NCI-H774 (cell line): ENCODE measurements at places on chromosomes 2 and 18.

- no peak for DNase-seq
Measured at GRCh38 chr2:1806254-1806653, 61.9 kb upstream of the PXDN start.

GRCh38 chr2:42978887-42979415 lies 186.6 kb upstream of the HAAO start:
- no peak for DNase-seq

- no peak for DNase-seq
Measured at GRCh38 chr2:33291278-33292013, 185.0 kb upstream of the RASGRP3 start.

DNA sequence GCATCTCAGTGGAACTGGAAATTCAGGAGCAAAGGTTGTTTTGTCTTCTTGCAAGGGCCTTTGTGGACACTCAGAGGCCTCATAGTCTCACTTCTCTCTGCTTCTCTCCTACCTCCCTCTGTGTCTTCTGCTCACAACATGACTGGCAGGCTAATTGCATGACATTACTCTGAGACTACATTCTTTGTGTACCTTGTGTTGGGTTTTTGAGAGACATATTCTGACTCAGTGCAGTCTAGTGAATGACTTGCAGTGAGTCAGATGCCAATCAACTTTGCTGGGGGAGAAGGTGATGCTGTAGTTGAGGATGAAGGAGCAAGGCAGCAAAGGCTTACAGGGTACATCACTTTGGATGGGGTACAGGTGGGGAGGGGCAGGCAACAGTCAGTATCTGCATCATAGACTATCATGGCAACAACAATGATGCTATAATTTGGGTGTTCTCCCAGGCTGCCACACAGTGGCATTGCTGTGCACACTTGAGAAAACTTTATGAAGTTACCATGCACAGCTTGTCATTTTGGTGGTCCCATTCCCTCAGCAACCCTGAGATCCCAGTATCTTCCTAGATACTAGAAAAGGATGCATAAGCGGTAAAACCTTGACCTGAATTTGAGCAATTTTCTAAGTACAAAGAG lies 69.3 kb upstream of the SLC16A14 start:
- DNase-seq = no peak

DNA sequence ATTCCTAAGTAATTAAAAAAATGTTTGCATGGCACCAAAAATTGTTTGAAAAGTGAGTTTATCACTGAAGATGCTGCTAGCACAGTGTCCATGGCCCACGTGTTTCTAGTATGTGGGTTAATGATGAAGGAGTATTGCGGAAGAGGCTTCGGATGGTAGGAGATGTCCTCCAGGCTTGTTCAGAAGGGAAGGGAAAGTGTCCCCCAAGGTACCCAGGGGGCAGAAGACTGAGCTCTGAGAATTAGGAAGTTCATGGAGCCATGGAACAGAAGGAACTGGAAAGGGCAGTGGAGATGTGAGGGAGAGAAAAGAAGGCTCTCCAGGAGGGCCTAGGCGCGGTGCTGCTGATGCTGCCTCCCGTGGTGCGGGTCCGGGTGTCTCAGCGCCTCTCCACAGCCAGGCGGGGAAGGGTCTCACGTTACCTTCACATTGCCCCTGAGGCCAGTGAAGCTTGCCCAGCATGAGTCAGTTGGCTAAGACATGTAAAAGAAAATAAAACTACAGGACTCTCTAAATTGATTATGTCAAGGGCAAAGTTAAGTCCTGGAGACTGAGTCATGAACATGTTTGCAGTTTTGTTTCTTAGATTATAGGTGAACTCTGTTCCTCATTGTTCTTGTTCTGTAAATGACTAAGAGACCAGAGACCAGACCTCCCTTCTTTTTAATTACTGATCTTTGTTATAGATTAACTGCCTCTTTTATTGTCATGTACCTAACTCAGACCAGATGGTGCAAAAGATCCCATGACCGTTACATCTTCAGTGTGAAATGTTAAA lies 89.0 kb downstream of the MTCL1 start:
- no peak for DNase-seq
